ENCODE measurements at places on chromosomes 1 and 21.

GRCh38 chr21:28922368-28922767, 70.3 kb downstream of the LTN1 start:
- DNase-seq: no peak

DNA sequence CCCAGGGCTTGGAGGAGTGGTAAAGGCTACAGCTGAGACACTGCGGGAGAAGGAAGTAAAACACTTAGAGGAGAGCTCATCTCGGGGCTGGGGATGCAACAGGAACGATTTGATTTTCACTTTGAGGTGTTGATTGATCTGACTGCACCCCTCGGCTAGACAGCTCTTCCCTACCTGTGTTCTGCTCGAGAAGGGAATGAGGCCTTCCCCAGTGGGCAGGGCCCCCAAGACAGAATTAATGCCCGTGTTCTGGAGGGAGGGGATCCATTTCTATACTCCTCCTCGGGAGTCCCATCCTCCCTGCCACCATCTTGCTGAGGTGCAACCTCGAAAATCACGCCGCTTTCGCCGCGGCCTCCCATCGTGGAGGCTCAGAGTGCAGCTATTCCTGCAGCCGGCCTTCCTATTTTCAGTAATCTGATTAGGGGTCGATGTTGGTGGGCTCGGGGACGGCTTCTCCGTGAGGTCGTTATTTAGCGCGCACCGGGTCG, 2.4 kb downstream of the ATP2B4 start:
- no peak for DNase-seq

- peak; percentile 6 for DNase-seq
These were observed 13.6 kb downstream of the TUFT1 start for GRCh38 chr1:151553659-151554058.

GRCh38 chr1:65459397-65459768, 38.9 kb downstream of the LEPR start:
- no peak for DNase-seq

- no peak for DNase-seq
These were observed at the start of gene MROH9 for GRCh38 chr1:170935231-170935630. MROH9 (plus strand) TSS chr1:170935534; CDS start chr1:170945557, 10,023 bp downstream.
